Activated CD4-positive, alpha-beta T cell treated with anti-CD3 and anti-CD28 coated beads for 48 hours (primary cell): ENCODE measurements at places on chromosomes 6 and 20.

- no peak for DNase-seq
Observed at GRCh38 chr6:149754548-149754947, 5.0 kb downstream of the PCMT1 start.

DNA sequence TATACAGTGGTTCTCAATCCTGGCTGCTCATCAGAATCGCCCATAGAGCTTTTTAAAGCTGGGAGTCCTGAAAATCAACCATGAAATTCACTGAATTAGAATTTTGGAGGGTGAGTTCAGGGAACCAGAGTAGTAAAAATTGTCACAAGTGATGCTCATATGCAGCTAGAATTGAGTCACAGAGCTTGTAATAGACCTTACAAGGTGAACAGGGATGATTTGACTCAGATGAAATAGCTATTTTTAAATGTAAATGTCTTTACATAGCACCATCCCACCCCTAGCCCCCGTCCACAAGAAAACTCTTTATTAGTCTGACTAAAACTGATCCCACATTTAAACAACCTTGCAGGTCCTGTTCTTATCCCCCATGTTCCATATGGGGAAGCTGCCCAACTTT is 531.7 kb downstream of the LMBRD1 start:
- DNase-seq: no peak

GRCh38 chr6:28587746-28588075 is 62.0 kb downstream of the GPX5 start:
- DNase-seq: no peak

GRCh38 chr6:165726965-165727381 is 63.9 kb upstream of the PDE10A start:
- DNase-seq: no peak

DNA sequence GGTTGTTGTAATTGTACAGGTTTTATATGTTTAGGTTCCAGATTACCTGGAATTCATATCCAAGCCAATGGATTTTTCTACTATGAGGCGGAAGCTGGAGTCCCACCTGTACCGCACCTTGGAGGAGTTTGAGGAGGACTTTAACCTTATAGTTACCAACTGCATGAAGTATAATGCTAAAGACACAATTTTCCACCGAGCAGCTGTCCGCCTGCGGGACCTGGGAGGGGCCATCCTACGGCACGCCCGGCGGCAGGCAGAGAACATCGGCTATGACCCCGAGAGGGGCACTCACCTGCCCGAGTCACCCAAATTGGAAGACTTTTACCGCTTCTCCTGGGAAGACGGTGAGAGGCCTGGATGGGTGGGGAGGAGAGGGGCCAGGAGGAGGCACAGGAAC is 13.6 kb downstream of the BRPF3 start:
- DNase-seq: no peak

DNA sequence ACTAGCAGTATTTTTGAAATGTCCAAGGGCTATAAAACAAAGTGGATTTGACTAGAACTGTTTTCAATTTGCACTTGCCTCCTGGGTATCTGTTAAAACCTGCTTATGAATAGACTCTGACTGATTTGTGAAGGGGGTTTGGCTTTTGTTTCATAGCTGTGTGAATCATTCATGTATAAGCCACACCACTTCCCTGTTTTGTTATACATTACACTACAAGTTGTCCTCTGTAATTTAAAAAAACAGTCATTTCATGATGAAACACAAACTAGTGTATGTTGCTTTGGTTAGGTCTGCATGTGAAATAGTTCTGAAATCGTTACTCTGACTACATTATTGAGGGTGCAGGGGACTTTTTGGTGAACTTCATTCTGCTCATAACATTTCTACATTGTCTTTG is 121.7 kb downstream of the NKAIN2 start:
- DNase-seq: no peak

DNA sequence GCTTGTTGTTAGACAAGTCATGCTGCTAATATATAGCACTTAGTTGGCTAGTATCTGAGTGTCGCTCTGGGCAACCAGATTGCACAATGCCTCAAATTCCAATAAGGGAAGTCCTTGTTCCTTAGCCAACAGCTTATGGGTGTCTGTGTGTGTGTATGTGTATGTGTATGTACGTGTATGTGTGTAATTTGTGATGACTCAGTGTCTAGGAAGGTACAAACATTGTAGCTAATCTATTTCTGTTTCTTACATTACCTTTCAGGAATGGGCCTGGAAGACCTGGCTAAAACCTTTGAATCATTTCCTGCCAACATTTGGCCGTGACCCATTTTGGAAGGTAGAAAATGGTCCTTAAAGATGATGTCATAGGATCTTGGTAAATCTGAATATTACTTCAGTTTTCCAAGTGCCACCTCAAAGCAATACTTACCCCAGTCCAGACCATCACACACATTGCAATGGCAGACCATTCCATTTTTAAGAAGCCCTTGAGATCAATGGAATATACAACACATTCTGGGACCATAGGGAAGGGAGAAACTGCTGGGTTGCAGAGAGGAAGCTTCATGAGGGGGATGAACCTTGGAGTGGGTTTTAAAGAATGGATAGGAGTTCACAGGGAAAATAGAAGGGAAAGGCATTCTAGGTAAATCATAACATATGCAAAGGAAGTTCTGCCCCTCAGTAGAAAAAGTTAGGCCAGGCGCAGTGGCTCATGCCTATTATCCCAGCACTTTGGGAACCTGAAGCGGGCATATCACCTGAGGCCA is 25.1 kb downstream of the NEDD9 start:
- no peak for DNase-seq

DNA sequence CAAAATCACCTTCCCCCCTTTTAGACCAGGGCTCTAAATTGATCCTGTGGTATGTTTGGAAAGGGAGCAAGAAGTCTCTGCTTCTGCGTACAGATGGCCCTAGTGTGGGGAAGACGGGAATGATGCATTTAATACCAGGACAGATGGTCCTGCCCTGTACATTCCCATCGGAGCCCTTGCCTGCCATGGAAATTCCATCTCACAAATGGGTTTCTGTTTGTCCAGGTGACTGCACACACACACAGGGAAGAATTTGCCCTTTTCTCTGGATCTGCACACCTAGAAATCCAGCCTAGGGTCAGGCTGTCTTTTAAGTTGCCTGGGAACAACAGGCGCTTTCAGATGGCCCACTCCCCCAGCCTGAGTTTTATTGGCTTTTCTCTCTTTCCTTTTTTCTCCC is 1.3 kb downstream of the MAS1 start:
- DNase-seq: no peak

DNA sequence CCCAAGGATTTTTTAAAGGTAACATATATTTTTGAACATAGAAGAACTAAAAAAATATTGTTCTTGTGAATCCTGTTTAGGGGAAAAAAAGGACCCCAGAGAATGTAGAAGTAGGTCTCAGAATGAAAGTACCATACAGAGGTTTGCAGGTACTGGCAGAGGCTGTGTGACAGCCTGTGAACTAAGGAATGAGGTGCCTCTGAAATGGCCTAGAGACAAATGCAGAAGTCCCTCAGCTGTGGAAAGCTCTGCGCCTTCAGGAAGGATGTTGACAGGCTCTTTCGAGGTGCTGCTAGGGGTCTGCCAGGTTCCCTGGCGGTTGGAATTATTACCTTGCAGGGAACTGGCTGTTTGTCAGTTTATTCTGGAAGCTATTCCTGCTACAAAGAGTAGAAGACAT is 8.6 kb upstream of the TUBB2B start:
- DNase-seq: no peak

- DNase-seq: no peak
Observed at GRCh38 chr6:13776602-13777001, 37.8 kb downstream of the MCUR1 start.

- DNase-seq: no peak
Observed at GRCh38 chr6:52359403-52359802, 2.5 kb upstream of the PAQR8 start.

DNA sequence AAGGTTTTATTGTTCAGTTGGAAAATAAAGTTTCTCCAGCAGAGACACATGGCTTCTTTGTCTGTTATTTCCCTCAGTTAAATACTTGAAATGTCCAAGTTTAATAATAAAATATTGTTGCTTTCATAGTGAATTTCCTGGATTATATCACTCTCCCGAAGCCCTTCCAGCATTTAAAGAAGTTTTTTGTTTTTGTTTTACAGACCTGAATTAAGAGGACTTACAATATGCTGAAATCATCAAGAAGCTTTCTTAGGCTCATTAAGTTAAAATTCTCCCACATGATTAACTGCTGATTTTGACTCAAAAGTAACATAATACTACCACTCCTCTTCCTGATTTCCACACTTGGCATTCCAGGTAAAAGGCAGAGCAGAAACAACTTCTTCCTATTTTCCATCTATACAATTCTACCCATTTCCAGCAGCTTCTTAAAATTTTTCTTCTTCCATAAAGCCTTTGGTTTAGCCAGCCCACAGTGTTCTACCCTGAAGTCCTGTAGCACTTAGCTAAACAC is 35.8 kb downstream of the PDSS2 start:
- no peak for DNase-seq

DNA sequence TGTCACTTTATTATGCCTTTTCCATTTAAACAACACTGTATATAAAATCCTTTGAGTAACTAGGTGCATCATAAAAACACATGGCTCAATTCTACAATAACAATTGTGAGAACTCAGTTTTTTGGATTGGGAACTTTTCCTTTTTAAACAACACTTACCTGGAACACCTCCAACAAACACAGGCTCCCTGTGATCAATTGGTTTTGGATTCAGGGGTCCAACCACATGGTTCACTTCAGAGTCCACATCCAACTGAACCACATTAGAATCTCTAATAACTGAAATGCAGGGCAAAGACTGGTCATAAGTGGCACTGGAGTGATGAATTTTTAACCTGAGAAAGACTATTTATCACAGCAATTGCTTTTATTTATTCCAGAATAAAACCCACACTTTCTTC is 26.5 kb downstream of the FAM229B start:
- no peak for DNase-seq

DNA sequence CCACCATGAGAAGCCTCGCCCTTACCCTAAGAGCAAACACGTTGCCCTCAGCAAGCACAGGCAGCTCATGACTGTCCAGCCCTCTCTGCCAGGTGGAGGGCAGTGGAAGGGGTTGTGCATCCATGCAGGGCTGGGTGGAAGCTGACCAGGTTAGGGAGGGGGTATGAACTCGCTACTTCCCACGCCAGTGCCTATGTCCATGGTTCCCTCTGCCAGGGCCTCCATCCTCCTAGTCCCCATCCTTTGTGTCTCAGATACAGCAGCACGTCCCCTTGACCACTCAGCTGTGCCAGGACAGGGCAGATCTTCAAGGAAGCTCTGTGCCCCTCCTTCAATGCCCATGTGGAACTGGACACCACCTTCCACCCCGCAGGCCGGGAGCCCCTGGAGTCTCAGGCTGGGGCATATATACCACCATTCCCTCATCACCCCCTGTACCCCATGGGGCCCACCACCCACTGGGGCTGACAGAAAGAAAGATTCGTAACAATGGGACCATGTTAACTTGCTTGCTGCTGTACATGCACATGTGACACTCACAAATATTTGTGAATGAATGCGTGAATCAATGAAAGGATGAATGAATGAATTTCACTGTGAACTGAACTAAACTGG is 90.7 kb downstream of the ANKRD60 start:
- no peak for DNase-seq

GRCh38 chr6:113539202-113539601 is 317.9 kb upstream of the MARCKS start:
- no peak for DNase-seq

GRCh38 chr6:101490857-101491256 is 97.3 kb downstream of the GRIK2 start:
- no peak for DNase-seq

DNA sequence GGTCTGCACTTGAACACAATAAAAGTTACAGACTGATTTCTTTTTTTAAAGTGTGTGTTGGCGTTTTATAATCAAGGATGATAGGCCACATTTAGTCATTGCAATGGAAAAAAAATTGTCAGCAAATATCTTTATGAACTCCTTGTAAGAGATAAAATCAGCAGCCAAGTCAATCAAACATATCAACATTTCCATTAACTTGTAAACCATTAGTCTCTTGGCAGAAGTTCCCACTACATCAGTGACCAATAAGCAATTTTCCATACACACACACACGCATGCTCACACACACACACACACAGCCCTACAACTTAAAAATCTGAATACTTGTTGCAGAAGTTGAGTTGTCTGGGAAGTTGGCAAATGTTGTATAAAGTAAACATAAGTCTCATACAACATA is 315.9 kb upstream of the KCNQ5 start:
- DNase-seq: no peak

GRCh38 chr6:51199105-51199552 is 380.5 kb downstream of the TFAP2B start:
- DNase-seq: no peak

DNA sequence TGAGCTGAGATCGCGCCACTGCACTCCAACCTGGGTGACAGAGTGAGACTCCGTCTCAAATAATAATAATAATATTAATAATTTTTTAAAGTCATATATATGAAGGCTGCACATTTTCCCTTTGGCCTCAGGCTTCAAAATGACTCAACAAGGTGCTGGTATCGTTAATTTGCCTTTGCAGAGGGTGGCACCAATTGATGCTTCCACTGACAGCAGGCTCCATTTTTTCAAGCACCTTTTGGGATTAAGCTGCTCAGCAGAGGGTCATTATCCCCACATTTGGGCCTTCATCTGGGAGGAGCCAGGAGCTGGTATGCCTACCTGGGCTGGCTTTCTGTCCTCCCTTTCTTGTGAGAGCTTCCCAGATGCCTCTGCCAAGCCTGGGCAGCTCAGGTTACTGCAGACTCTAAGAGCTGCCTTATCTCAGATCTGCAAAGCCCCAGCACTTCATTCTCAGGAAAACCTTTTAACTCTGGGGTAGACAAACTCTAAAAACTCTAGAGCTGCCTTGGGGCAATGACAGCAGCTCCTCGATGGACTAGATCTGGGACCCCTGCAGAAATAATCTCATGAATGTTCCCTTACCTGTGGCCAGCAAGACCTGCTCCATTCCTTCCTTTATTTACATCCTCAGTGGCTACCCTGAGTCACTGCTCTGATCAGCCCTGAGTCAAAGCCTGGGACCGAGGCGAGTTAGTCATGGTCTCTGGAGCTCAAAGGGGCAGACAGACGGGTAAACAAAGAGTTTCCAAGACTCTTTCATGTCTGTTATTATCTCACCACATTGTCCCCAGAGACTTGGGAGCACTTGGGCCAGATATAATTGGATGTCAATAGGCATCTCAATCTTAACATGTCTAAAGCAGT is 80.0 kb upstream of the EYA2 start:
- DNase-seq: peak; percentile 14

DNA sequence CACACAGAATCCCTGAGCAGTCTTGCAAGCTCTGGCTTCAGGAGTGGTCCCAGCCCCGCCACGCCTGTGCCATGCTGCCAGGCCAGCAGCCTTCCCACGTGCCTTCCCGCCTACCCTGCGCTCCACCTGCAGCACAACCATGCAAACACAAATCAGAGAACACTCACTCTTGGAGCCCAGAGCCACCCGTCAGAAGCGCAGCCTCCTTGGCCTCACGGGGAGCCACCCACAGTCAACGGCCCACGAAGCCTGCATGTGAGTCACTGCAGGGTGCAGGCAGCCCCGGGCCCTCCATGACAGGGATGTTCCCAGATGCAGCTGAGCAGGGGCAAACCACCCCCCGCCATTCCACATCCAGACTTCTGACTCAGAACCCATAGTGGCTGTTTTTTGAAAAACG is 217.0 kb downstream of the DLL1 start:
- DNase-seq: peak; percentile 1

GRCh38 chr6:159844737-159845645 is 44.9 kb downstream of the PNLDC1 start:
- DNase-seq: no peak

- no peak for DNase-seq
Observed at GRCh38 chr6:41759905-41760579, 12.8 kb upstream of the PGC start.
